ENCODE measurements at places on chromosomes 2 and 18.

DNA sequence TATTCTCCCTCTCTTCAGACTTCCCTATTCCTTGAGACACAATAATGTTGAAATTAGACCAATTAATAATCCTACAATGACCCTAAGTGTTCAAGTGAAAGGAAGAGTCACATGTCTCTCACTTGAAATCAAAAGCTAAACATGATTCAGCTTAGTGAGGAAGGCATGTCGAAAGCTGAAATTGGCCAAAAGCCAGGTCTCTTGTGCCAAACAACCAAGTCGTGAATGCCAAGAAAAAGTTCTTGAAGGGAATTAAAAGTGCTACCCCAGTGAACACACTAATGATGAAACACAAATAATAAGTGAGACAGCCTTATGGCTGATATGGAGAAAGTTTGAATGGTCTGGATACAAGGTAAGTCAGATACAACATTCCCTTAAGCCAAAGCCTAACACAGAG, 115.4 kb downstream of the PXDN start:
- DNase-seq, result peak; percentile 88

DNA sequence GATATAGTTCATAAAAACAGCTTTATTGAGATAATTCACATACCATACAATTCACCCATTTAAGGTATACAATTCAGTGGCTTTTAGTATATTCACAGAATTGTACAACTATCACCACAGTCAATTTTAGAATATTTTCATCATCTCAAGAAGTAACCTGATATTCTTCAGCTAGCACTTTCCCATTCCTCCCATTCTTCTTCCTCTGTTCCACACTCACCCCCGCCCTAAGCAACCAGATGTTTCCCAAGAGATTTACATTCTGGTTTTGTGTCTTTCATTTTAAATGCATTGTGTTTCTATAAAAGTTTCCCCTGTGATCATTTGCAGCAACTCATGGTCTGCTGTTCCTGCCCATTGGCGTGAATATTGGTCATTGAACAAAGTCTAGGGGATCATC, 5.4 kb downstream of the GPN1 start:
- DNase-seq, result no peak

GRCh38 chr2:46420945-46421344, 58.4 kb upstream of the TMEM247 start:
- DNase-seq, result no peak

DNA sequence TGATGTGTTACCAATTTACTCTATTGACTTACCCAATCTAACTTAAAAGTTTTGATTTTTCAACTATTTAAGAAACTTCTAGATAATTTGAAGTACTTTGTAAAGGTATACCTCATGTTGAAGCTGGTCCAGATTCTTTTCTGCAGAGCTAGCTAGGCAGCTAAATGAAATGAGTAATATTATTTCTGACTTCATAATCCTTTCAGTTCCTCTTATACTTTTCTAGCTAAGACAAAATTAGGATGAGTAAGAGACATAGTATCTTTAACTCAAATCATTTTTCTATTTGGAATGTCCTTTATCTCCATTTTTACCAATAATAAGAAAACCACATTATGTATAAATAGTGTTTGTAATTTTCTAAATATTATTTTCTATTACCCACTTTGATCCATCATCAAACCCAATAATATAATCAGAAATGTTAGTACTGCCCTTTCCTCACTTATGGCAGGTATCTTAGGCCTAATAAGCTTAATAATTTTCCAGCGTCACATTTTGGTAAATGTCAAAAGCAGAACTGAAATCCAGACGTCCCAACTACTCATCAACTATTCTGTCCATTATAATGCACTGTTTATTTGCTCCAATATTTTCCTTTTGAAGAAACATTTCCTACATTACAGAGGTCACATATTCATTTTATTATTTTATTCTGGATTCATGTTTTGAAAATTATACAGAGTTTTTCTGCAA, 456.6 kb downstream of the THSD7B start:
- DNase-seq, result no peak

GRCh38 chr2:202375033-202375608, 1.0 kb upstream of the BMPR2 start:
- peak; percentile 55 for DNase-seq

DNA sequence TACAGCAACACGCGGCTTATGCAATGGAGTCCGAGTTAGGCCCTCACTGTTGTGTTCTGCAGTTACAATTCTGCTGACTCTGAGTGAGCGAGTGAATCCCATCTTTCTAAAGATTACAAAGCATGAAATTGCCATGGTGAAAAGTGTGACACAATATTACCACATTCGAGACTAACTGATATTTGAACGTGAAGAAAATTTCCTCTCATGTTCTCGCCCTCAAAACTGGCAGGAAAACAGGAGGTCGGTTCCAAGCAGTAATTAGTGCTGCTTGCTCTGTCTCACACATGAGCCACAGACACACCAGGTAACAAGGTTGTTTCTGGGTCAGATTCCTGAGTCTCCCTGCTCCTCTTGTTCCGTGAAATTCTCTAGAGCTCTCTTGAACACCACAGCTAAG, 93.7 kb upstream of the RIOK3 start:
- no peak for DNase-seq

GRCh38 chr18:62420513-62421209, 95.6 kb downstream of the TNFRSF11A start:
- no peak for DNase-seq

GRCh38 chr2:134623796-134624195, 95.0 kb downstream of the TMEM163 start:
- DNase-seq, result no peak

DNA sequence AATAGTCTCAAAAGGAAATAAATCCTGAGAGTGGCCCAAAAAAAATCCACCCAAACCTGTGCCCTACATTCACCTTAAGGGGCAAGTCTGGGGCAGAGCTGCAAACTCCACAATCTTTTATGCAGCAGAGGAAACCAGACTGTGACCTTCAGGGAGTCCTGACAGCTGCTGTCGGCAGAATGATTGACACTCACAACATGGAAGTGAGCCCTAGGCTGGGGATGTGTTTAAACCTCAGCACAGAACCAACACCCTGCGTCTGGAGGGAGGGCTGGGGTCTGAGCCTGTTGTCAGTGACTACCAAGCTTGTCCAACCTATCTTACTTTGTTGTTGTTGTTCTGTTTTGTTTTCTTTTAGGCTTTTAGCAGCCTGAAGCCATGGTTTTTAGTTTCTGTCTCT, 39.6 kb downstream of the CRACDL start:
- DNase-seq, result no peak

DNA sequence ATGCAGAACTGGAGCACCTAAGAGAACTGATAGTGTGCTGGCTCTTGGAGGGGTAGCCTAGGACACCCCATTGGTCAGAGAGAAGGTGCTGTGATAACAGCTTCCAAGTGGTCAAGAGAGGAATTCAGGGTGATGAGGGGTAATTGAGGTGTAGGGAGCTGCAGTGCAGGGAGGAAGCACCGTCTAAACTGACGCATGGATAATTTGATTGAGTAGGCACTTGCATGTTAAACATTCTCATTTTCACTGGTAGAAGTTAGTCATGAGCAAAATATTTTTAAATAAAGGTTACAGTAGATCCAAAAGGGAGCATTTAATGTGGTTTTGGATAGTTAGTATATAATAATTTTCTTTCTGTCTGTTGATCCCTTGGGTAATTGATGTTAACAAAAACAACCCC, 155.1 kb upstream of the TCF4 start:
- no peak for DNase-seq

- no peak for DNase-seq
Observed at GRCh38 chr2:128579825-128580224, 261.2 kb upstream of the HS6ST1 start.

GRCh38 chr2:193348055-193348454, 1153.3 kb upstream of the TMEFF2 start:
- no peak for DNase-seq

DNA sequence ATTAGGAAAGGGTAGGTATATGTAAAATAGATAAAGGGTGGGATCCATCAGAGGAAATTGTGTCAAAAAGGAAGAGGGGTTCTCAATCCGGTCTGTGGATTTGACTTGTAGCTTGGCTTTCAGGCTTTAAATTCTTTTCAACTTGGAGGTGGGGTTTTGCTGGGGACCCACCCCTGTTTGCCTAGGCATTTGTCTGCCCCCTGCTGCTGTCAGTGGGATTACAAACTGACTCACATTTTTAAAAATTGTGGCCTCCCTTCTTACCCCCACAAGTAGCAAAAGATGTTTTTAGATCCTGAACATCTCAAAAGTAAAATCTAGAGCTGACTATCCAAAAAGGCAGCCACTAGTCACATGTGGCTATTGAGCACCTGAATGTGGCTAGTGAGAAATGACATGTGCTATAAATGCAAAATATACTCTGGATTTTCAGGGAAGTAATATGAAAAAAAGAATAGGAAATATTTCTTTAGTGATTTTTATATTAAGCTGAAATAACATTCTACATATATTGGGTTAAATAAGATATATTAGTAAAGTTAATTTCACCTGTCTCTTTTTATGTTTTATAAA, 178.9 kb downstream of the GFPT1 start:
- DNase-seq, result no peak

GRCh38 chr18:51541230-51541629, 343.7 kb upstream of the MEX3C start:
- no peak for DNase-seq

GRCh38 chr18:6088432-6088831, 193.1 kb upstream of the TMEM200C start:
- DNase-seq, result no peak

All from thyroid gland (tissue), 4 donors.